Foreskin keratinocyte (primary cell): ENCODE measurements at places on chromosomes 1 and 21. TPM values are rescaled to one million over a fixed set of nuclear protein-coding genes. Genes with fewer than 3 reads are reported as not detected.

GLIS1 gene
- not detected in 2 replicates for total RNA-seq

SIK1 gene
- total RNA-seq: 2.8 and 26.8 TPM in 2 replicates

PAFAH2 gene
- total RNA-seq: 9.1 and 9.6 TPM in 2 replicates

TXNIP gene
- 16.2 and 17.2 TPM in 2 replicates for total RNA-seq

DNA sequence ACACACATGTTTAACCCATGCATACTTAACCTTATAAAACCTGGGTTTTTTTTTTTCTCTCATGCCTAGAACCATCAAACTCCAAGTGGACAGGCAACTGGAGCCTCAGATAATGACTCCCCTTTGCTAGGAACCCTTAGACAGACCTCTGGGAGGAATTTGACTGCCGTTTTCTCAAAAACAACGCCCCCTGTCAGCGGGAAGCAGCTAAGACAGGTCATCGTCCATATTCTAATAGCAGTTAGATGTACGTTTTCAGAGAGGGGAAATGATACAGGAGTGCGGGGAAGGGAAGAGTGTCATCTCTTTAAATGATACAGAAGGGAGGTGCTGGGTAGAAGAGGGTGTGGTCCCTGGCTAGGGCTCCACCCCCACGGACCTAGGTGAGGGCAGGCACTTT is 34.7 kb downstream of the LRRC3 start:
- DNase-seq: no peak

GRCh38 chr1:201896951-201897391 is 8.3 kb downstream of the SHISA4 start:
- peak; percentile 46 for DNase-seq

- DNase-seq: no peak
Observed at GRCh38 chr1:29682919-29683295, 446.6 kb downstream of the PTPRU start.

GRCh38 chr21:45559216-45560105 is 17.2 kb upstream of the SLC19A1 start:
- no peak for DNase-seq
